NCI-H1436 treated with DMSO at 0.1 percent for 48 hours (cell line): ENCODE measurements at places on chromosomes 13 and 19.

DNA sequence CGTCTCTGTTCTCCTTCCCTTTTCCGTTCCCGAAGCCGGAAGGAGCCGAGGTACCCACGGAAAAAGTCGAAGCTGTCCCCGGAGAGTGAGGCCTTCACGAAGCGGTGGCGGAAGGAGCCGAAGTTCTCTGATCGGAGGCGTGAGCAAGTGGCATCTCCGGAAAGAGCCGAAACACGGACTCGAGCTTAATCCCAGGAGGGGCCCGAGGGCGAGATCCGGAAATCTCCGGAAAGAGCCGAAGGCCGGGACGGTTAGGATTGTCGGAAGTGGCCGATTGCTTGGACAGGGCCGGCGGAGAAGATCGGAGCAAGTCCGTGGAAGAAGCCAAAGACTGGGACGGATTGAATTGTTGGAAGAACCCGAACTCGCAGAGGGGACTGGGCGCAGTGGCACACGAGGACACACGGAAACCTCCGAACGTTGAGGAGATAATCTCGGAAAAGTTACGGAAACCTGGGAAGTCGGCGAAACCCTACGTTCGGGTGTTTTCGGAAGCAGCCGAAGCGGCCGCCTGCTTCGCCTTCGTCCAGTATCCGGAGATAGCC lies 440 bp upstream of the U2AF2 start:
- peak; percentile 98 for DNase-seq

DNA sequence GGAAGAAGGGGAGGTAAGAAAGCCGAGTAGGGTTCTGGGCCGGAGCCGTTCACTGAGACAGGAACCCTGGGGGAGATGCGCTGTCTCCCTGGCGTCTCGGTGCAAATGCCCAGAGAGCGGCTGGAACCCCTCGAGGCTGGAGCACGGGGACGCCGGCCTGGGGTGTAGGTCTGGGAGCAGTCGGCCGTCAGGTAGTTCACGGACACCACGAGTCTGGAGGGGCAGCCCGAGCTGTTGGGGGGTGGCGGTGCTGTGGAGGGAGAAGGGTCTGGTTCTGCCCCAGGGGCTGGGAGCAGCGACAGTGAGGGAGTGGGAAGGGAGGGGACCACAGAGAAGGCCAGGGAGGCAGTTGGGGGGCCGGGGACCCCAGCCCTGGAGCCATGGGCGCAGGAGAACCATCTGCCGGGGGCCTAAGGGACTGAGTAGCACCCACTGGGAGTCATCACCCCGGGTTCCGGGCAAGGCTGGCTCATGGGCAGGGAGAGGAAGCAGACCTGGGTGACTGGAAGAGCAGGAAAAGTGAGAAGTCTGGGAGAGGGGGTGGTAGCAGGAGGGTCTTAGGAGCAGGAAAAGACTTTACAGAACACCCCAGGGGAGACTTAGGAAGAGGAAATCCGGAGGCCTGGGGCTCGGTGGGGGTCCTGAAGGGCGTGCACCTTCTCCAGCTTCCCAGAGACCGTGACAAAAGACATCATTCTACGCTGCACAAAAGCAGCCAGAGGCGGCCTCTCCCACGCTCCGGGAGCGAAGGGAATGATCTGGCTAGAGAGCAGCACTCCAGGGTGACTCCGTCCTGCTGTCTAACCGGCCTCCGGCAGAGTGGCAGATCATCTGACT lies 173.1 kb upstream of the SOX1 start:
- DNase-seq = no peak

GRCh38 chr19:44927746-44928145 lies 13.3 kb downstream of the APOC1 start:
- no peak for DNase-seq

DNA sequence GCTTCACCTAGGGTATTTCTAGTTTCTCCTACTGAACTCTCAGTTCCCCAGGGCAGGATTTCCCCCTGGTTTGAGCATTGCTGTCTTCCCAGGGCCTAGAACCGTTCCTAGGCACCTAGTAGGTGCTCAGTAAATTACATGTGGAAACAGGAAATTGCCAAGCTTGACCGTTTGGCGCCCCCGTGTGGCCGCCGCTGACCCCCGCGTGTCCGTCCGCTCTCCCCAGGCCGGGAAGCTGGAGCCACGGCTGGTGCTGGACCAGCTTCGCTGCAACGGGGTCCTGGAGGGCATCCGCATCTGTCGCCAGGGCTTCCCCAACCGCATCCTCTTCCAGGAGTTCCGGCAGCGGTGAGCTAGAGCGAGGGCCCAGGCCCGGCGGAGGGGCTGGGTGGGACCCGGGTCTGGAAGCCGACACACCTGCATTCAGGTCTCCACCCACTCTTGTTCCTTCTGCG lies 55.5 kb downstream of the MYH14 start:
- no peak for DNase-seq

DNA sequence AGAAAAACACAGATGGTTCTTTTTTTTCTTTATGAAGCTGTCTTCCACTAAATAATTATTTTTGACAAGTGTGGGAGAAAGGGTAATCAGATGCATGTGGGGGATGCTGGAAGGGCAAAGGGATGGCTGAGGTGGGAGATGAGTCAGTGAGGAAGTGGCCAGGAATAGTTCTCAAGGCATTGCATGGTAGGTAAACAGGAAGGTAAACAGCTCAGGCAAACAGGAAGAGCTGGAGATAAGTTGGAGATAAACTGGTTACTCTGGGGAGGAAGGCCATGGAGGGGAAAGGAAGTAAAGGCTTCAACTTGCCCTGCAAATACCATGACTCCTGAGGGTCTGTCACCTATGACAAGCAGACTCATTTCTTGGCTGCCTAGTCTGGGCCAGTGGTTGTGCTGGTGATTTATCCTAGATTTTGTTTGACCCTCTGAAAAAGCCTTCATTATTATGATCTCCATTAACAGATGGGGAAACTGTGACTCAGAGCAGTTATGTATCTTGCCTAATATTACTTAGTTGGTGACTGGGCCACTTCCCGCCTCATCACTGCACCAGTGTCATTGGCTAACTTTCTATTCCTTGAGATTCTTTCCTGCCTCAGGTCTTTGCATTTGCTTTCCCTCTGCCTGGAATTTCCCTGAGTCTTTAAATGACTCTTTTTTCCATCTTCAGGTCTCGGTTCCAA lies 17.1 kb downstream of the ACTL9 start:
- DNase-seq = no peak

DNA sequence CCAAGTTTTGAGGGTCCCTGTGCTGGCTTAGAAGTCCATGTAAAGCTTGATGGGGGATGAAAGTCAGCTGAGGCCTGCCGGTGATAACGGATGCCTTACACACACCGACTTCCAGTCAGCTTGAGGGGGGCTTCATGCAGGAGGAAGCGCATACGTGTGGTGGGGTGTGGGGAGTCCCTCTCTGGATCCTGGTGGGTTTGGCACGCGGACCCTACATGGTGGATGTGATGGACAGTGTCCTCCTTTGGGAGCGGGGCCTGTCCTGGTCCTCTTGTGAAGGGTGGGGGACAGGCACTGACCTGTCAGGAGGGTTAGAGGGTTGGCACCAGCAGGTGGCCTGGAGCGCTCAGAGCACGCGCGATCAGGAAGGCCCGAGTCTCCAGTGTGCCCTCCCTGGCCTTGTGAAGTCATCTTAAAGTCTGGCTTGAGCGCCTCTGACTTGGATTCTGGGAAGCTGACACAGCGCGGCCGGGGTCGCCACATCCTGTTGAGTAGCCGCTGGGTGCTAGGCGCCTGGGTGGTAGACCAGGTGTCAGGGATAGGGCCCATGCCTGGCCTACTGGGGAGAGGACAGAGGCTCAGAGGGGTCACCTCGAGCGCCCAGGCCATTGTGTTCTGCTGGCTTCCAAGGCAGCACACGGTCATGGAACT lies 2.9 kb downstream of the DAZAP1 start:
- DNase-seq = no peak

GRCh38 chr13:73891805-73892204 lies 242.4 kb downstream of the KLF12 start:
- DNase-seq = no peak

GRCh38 chr13:30623392-30623791 lies 5.7 kb downstream of the USPL1 start:
- DNase-seq = no peak

DNA sequence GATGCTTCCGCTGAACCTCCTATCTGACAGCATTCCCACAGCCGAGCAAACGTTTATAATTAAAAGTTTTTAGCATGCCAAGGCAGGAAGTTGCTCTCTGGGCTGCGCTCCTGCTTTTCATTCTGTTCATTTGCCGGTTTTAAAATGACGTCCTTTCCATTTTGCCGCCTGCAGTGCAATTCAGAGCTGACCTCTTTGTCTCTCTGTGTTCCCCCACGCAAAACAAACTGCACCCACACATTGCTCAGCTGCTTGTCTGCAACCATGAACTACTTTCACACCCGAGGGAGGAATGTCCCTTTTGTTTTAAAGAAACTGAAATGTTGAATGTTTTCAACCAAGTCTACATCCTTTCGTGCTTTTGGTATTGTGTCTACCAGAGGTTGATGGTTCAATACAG lies 416.5 kb downstream of the EFNB2 start:
- no peak for DNase-seq

- DNase-seq = no peak
These were observed 62.7 kb upstream of the ZNF85 start for GRCh38 chr19:20860339-20860738.

GRCh38 chr19:5130371-5131030 lies 161.6 kb downstream of the KDM4B start:
- DNase-seq = no peak

GRCh38 chr13:23637829-23638228 lies 67.6 kb downstream of the TNFRSF19 start:
- DNase-seq = no peak
